ENCODE measurements at places on chromosomes 5 and 9.

GRCh38 chr5:143837306-143837848 lies 25.4 kb downstream of the HMHB1 start:
- DNase-seq, result no peak

DNA sequence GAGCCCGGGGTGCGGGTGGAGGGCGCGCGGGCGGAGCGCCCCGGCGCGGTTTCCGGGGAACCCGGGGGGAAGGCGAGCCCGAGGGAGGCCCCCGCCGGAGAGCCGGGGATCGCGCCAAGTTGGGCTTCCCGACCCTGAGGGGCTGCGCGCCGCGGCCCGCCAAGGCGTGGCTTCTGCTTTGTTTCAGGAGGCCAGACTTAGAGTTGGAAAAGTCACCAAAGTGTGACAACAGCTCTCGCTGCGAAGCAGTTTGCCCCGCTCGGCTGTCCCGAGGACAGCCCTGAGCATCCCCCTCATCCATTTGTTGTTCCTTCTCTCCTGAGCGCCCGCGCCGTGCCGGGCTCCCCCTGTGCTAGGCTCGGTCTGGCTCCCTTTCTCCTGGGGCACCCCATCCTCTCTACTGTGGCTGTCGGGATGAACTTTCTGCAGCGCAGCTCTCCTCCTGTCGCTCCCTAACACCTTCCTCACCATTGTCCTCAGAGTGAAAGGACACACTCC lies 410 bp downstream of the GLIPR2 start:
- no peak for DNase-seq

- no peak for DNase-seq
Measured at GRCh38 chr9:86721843-86722705, 225.2 kb downstream of the GAS1 start.

DNA sequence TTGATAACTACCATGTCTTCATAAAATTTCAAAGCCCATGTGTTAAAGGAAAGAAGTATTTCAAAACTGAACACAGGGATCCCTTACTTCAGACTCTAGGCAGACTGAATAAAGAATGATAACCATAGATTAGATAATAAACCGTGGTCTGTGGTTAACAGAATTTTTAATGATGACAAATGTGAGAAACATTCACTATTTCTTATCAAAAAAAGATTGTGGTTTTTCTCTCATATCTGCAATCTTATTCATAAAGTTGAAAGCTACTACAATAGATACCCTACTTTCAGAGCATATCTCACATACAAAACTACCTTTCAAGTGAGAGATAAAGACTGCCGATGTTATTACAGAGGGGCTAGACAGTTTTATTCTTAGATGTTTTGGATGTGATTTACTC lies 816.8 kb upstream of the DMAC1 start:
- no peak for DNase-seq

- DNase-seq, result no peak
Measured at GRCh38 chr5:969408-969839, 39.2 kb upstream of the NKD2 start.

GRCh38 chr5:179599566-179599965 lies 23.9 kb downstream of the HNRNPH1 start:
- DNase-seq, result no peak

- DNase-seq, result no peak
Measured at GRCh38 chr9:135067096-135067710, 20.3 kb upstream of the OLFM1 start.

- DNase-seq, result no peak
Measured at GRCh38 chr5:72205431-72206009, 98.2 kb downstream of the MAP1B start.

DNA sequence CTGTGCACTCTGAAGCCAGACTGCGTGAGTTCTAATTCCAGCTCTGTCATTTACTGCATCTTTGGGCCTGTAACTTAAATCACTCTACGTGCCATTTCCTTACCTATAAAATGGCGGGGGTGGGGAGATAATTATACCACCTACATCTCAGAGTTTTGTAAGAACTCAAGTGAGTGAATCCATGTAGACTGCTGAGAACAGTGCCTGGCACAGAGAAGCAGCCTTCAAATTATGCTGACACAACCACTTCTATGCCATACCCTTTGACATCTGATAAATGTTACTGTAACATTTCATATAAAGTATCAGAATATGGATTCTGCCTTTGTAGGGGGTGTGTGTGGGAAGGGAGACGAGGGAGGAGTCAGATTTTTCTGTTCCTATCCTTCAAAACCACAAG lies 27.7 kb downstream of the ELAVL2 start:
- DNase-seq, result no peak

GRCh38 chr5:37214550-37214949 lies 34.6 kb downstream of the CPLANE1 start:
- no peak for DNase-seq

DNA sequence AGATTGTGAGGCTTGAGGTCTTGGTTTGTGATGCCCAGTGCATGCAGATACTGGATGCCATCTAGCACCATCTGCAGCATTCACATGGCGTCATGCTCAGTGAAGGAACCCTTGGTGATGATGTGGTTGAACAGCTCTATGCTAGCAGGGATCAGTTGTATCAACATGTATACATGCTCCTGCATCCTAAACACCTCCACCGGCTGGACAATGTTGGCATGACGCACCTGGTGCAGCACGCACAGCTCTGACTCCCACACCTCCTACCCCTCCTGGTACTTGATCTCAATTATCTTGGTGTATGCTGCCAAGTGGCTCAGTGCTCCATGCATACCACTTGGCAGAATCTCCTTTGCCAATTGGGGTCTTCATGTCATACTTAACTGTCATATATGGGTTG lies 49.1 kb downstream of the MTREX start:
- DNase-seq, result no peak

GRCh38 chr9:806285-807156 lies 35.0 kb upstream of the DMRT1 start:
- DNase-seq, result peak; percentile 42

GRCh38 chr9:76474419-76474818 lies 15.4 kb downstream of the GCNT1 start:
- no peak for DNase-seq

GRCh38 chr9:90025816-90026215 lies 421.0 kb downstream of the GADD45G start:
- DNase-seq, result no peak

DNA sequence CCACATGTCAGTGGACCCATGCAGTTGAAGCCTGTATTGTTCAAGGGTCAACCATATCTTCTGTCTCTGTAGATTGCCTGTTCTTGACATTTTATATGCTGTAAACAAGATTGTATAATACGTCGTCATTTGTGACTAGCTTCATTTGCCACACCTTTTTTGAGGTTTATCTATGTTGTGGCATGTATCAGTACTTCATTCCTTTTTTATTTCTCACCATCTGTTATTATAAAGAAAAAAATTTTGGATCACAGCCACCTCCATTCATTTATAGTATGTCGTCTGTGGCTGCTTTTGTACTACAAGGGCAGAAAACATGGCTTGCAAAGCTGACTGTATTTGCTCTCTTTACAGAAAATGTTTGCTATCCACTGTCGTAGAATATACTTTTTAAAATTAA lies 72.4 kb downstream of the TEK start:
- no peak for DNase-seq

GRCh38 chr9:137461663-137462395 lies 2.7 kb upstream of the NSMF start:
- DNase-seq, result no peak

DNA sequence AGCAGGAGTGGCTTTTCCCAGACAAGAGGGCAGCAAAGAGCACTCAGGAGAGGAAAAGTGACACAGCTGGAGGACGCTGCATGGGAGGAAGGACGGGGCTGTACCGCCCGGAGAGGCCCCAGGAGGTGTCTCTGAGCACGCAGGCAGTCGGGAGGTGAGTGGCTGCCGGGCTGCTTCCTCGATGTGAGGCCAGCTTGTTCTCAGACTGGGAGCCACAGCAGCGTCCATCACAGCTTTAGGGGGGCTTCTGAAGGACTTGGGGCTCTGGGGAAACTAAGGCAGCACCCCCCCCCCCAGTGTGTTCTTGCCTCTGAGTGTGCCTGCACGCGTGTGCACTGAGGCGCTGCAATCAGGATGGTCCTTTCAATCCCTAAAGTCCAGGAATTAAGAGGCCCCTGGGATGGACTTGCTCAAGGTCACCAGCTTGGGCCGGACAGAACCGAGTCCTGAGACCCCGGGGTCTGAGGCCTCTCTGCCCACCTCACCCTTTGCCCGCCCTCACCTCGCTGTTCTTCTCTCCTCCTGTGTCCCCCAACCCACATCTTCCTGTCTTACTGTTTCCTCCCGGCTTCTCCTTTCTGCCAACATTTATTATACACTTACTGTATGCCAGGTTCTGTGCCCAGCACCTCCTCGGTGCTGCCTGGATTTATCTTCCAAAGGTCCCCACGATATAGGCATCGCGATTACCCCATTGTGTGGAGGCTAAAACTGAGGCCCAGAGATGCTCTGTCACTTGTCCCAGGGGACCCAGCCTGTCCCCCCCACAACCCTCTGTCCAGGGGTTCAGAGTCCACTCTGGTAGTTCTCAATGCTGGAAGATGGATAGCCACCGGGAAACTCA lies 32.9 kb downstream of the FAM163B start:
- peak; percentile 2 for DNase-seq

- no peak for DNase-seq
Measured at GRCh38 chr5:103532086-103532734, 30.4 kb downstream of the NUDT12 start.

Measured in NCI-H1417 (cell line).